G401 (cell line): ENCODE measurements at places on chromosomes 3 and 15. TPM values are rescaled to one million over a fixed set of nuclear protein-coding genes. Genes with fewer than 3 reads are reported as not detected.
A peak's percentile ranks its signal among the peaks of the same experiment; 100 is the strongest.

The ZIC1 gene
- total RNA-seq: not detected in 2 replicates

The GHSR gene
- total RNA-seq: not detected in 2 replicates

- no peak for DNase-seq
Measured at GRCh38 chr3:18177271-18177670, 247.9 kb downstream of the SATB1 start.

- DNase-seq: peak; percentile 93
Measured at GRCh38 chr3:52220380-52221026, 4.9 kb downstream of the TLR9 start.

GRCh38 chr3:193228206-193228605 is 12.8 kb upstream of the PLAAT1 start:
- DNase-seq: no peak

DNA sequence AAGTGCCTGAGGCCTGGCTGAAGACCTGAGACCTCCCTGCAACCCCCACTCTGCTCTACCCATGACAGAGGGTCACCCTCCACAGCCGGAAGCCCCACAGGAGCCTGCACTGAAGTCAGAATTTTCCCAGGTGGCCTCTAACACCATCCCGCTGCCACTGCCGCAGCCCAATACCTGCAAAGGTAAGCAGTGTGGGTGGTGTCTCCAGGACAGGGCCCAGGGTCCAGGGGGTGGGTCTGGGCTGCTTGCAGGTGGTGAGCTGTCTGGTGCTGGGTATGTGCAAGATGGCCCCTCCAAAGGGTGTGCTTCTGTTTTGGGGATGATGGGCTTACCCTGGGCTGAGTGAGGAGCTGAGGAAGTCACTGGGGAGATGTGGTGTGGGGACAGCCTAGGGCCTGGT is 69.9 kb downstream of the FBLN2 start:
- DNase-seq: no peak

GRCh38 chr3:133973249-133973980 is 56.3 kb downstream of the SLCO2A1 start:
- DNase-seq: no peak

DNA sequence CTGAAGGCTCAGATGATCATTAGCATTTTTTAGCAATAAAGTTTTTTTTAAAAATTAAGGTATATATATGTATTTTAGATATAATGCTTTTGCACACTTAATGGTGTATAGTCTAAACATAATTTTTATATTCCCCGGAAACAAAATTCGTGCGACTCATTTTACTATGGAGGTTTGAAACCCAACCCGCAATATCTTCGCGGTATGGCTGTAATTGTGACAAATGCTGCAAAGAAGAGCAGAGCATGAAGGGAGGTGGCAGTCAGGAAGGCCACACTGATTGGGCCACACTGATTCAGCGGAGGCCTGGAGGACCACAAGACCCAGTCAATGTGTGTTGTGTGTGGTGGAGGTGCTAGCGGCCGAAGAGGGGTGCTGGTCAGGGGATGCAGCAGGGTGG is 4.5 kb upstream of the CYP8B1 start:
- no peak for DNase-seq

DNA sequence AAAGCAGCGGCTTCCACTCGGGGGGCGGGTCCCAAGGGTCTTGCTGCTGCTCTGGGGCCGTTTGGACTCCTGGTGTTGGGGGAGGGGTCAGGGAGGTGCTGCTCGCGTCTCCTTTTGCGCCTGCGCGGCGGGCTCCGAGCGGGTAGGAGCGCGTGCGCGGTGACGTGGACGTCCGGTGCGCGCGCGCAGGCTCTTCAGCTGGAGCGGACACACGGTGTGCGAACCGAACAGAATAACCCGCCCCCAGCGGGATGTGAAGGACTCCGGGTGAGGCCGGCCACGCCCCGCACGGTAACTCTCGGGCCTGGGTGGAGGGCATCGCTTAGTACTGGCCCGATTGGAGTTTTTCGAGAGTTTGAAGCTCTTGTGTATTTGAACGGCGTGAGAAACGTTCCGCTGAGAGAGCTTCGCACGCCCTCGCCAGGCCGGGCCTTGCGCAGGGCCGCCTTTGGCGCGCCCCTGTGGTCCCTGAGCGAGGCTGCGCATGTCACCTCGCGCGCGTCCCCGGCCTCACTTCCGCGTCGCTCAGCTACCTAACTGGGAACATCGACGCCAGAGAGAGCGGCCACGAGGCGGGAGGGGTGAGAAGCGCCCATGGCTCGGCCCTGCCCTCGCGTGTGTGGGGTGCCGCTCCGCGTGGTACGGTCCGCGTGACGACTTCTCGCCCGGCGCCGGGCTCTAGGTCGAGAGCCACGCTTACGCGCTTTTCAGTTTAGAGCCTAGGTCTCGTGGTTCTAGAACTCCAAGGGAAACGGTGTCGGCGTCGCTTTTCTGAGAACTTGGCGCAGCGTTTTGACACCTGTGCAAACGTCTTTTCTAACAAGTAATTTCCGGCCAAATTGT is at the start of gene MGA:
MGA (plus strand) TSS at position 171 of the 843 bp plus-strand sequence.
- DNase-seq: peak; percentile 82

DNA sequence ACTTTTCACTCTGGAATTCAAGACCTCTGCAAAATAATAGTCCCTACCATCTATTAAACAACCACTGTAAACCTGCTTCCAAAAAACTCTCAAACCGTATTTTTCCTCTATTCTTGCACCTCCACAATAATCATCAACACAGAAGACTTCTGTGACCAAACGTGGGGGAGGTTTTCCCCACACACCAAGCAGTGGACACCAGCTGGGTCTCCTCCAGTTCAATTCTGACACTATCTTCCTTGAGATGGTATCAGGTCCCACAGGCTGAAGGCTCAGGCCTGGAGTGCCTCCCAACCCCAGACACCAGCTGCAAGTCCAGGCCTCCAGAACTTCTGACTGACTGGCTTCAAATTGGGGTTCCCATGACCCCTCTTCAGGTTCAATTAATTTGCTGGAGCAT is 89.6 kb upstream of the RAP2B start:
- no peak for DNase-seq

GRCh38 chr15:56978898-56979662 is 60.6 kb downstream of the TCF12 start:
- no peak for DNase-seq
